Thymus (tissue), 14 donors: ENCODE measurements at places on chromosomes 12 and 14.

GRCh38 chr12:59600171-59600570 lies 4.3 kb downstream of the SLC16A7 start:
- no peak for DNase-seq

DNA sequence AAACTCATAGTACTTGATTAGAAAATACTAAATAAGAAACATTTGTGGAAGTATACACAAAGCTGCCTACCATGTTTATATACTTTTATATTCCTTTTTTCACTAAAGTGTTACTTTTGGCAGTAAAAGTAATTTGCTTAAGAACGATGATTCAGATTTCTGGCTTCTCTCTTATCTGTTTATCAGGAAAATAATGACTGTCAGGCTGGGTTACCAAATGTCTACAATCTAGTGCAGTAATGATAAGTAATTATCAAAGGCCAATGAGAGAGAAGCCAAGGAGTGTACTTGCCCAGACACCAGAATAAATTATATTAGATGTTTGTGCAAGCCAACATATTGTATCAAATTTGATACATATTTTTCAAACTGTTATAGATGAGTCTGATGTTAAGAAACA lies 113.4 kb downstream of the RALGAPA1 start:
- DNase-seq: no peak

GRCh38 chr12:119781804-119782203 lies 95.3 kb downstream of the CIT start:
- no peak for DNase-seq

DNA sequence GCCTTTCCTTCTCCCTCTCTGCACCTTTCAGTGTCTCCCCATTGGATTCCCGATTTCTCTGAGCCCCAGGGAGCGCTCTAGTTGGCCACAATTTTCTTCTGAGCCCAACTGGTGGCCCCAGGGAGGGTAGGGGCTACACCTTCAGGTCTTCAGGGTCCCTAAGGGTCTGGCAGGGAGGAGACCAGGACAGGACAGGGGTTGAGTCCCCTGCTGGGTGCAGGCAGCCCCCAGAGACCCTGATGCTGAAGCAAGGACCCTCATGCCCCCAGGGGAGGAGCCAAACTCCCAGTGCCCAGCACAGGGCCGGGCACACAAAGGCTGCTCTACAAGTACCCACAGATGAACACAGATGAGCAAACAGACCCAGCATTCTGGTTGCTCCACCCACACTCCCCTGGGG lies 12.7 kb downstream of the FOXN4 start:
- DNase-seq: no peak

GRCh38 chr14:22381408-22381760 lies 207.6 kb downstream of the DAD1 start:
- DNase-seq: no peak

- no peak for DNase-seq
These were observed 1036.1 kb upstream of the TMEM132C start for GRCh38 chr12:127230843-127231260.

GRCh38 chr12:85072826-85073225 lies 36.7 kb downstream of the LRRIQ1 start:
- DNase-seq: no peak

DNA sequence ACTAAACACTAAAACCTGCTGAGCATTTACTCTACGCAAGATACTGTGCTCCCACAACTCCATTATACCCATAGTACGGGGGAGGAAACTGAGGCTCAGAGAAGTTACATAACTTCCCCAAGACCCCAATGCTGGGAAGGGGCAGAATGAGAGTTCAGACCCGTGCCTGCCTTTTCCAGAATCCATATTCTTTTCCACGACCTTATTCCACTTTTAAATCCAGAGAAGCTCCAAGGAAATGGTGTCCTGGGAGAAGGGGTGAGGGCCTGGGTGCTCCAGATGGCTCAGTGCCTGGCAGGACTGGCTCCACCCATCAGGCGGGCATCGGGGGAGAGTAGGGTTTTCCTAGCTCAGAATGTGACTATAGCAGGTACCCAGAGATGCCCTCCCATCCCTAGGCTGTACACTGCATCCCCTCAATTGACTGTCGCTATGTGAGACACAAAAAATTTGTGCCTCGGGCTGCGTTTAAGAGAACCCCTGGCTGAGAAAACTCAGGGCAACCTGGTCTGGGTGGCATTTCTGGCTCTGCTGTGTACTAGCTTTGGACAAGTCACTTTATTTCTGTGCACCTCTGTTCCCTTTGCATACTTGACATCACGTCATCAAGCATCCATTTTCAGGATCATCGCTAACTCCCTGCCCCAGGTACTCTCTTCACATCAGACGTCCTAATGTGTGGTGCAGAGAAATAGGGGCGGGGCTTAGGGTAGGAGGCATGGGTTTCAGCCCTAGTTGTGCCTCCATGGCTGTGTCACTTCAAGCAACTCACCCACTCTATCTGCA lies 11.6 kb upstream of the IQSEC3 start:
- no peak for DNase-seq

- no peak for DNase-seq
These were observed 2.6 kb downstream of the DLGAP5 start for GRCh38 chr14:55188686-55189295.

DNA sequence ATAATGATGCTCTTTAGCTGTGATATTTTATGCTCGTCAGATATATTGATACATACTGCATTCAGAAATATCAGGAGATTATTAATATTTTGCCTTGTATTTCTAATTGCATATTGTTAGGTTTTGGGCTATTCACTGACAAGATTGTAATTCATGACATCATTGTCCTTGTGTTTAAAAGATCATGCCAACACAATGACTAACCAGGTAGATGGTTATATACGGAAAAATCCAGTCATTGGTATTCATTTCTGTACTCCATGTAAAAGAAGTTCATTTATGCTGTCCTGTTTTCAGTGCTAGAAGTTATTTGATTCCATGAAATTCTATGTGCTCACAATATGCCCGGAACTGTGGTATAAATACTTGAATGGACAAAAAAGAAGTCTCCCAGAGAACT lies 107.5 kb downstream of the KITLG start:
- no peak for DNase-seq

- no peak for DNase-seq
These were observed 23.7 kb downstream of the ETNK1 start for GRCh38 chr12:22648668-22649067.

- DNase-seq: no peak
These were observed 11.0 kb downstream of the KCNJ8 start for GRCh38 chr12:21763531-21763930.

DNA sequence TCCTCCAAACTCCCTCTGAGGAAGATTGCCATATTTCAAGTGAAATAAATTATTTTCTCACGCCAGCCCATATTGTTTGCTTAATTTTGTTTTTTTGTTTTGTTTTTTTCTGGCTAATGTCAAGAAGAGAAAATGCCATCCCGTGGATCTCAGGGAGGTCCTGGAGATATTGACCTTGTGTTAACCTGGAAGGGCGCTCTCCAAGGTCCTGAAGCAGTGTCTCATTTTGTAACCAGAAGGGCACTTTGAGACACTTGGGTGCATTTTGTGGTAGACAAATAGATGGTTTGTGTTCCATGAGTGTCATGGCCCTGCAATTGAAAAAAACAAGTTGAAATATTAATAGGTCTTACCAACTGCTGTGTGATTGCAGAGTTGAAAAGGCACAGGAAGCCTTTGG lies 268.9 kb downstream of the SUDS3 start:
- DNase-seq: no peak

DNA sequence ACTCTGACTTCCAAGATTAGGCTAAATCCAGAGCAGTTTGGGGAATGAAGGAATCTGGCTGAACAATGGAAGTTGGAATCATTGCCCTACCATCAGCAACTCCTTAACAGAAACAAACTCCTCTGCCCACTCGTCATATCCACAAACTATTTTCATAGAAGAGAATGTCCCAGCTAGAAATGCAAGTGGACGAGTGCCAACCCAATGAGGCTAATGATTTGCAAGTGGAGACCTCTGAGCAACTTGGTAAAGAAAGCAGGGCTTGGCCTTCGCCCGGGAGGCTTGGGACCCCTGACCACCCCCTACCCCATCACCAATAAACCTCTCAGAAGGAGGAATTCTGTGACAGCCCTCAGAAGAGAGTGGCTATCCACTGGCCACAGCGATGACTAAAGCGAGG lies 40.0 kb upstream of the DDX11 start:
- DNase-seq: no peak

- DNase-seq: no peak
These were observed 14.9 kb downstream of the LTA4H start for GRCh38 chr12:96020314-96021003.

GRCh38 chr12:65156366-65156841 lies 13.0 kb upstream of the LEMD3 start:
- DNase-seq: no peak

- no peak for DNase-seq
These were observed 2.7 kb downstream of the CHD4 start for GRCh38 chr12:6604259-6605029.

GRCh38 chr14:54348001-54348611 lies 48.7 kb upstream of the CDKN3 start:
- peak; percentile 34 for DNase-seq

DNA sequence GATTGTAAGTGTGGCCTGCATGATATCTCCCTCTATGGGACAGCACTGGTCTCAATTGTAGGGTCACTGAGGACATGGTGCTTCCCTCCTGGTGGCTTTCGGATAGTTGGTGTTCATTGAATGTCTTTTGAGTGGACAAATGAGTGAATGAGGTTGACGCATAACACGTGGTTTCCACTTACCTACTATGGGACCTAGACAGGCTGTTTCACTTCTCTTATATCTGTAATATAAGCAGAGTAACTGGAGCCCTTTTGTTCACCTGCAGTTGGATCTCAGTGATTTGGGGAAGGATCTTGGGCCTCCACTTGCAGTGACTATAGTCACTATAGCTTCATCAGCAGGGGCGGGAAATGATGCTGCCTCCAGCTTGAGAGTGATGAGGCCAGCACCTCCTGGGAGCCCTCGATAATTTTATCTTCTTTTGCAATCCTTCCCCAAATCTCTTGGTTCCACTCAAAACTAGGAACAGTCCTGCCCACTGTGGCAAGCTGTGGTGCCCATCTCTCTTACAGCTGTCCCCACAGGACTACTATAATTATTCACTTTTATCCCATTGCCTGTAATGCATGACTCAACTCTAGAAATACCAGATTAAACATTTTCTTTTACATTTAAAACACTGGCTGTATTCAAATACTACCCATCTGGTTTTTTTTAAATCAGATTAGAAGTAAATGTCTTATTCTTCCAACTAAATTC lies 242.9 kb downstream of the CHST11 start:
- DNase-seq: no peak

GRCh38 chr12:53499266-53500141 lies at the start of gene MAP3K12:
Gene MAP3K12 (minus strand): TSS chr12:53499458. CDS start chr12:53487391, 12,067 bp downstream.
- peak; percentile 73 for DNase-seq

DNA sequence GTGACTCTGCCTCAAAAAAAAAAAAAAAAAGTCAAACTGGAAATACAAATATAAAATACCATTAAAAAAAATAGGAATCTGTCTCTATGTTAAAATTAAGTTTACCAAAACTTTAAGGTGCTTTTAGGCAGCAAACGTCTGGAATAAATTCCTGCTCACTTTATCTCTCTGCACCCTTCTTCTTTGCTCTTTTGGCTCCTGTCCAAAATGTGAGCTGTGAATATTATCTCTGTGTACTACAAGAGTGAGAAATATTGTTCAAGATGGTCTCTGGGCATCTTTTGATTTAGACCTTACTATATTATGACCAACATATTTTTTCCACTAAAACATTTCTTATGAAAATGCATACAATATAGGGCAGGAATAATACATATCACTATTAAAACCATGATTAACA lies 63.7 kb downstream of the PUS7L start:
- no peak for DNase-seq

- DNase-seq: no peak
These were observed 39.6 kb downstream of the MGAT4C start for GRCh38 chr12:86216591-86216990.
